CD4-positive, alpha-beta T cell treated with Interleukin-1 beta for 1 hour (primary cell): ENCODE measurements at places on chromosomes 6 and 20.
A peak's percentile ranks its signal among the peaks of the same experiment; 100 is the strongest.

GRCh38 chr6:18823782-18824386 lies 436.7 kb downstream of the RNF144B start:
- no peak for DNase-seq

- DNase-seq = no peak
These were observed 797.7 kb upstream of the MAN1A1 start for GRCh38 chr6:120147071-120147871.

DNA sequence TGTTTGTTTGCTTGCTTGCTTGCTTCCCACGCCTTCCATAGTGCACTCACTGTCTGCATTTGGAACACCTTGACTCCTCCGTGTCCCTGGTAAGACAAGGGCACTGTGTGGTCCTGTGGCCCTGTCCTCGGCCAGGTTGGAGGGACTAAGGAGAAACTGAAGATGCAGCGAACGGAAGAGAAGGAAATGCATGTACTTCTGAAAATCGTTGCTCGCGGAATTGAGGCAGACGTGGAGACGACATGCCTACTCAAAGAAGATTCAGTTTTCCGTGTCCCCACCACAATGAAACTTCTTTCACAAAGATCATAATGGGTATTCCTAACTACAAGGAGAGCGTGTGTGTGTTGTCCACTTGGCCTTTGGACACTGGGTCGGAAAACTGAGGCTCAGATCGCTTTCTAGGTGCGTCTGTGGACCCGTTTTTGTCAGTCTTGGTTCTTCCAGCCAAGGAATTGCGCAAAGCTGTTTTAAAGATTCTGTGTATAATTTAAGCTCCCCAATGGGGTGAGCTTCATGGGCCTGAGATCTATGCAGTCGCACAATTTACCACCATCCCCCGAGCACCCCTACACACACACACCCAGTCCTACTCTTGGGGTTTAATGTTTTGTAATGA lies 120.4 kb upstream of the ZNF184 start:
- no peak for DNase-seq

- no peak for DNase-seq
These were observed 33.2 kb downstream of the CLIC5 start for GRCh38 chr6:45982280-45983036.

- no peak for DNase-seq
These were observed 77.9 kb upstream of the TFAP2D start for GRCh38 chr6:50635429-50635828.

DNA sequence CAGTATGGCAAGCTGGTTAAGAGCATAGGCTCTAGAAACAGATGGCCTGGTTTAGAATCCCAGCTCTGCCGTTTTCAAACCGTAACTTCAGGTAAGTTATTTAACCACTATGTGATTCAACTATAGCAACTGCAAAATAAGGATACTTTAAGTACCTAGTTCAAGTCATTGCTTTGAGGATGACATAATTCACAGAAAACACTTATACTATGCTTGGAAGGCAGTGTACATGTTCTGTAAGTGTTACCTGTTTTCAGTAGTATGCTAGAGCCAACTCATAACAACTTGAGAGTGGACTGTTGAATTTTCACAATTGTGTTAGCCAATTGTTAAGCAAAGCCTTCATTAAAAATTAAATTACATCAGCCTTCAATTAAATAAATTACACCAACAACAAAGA lies 134.8 kb upstream of the BEND6 start:
- DNase-seq = no peak

DNA sequence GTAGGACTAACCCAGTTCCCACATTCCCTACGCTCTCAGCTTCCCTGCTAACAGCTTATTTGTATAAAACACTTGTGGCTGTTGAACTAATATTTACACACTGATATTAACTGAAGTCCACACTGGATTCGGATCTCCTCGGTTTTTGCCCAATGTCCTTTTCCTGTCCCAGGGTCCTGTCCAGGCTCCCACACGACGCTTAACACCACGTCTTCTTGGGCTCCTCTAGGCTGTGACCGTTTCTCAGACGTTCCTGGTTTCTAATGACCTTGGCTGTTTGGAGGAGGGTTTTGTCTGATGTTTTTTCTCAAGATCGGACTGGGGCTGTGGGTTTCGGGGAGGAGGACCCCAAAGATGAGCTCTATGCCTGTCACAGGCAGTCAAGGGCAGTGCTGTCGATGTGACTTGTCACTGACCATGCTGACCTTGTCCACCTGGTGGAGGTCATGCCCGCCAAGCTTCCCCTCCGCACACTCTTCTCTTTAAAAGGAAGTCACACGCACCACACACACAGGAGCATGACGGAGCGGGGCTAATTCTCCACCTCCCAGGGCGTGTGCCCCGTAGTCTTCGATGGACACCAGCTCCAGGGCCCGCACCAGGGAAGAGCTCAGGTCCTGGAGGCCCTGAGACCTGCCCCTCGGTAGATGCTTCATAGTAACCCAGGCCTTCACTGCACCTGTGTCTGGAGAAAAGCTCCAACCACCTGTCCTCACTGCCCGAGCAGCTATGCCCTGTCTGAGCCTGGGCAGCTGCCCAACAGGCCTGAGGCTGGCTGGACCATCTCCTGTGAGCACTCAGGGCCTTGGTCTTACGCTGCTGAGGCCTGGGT lies 72.0 kb downstream of the TTLL2 start:
- no peak for DNase-seq

- no peak for DNase-seq
These were observed 212.0 kb upstream of the PCSK2 start for GRCh38 chr20:17014756-17015366.

GRCh38 chr6:108690326-108691049 lies 129.8 kb downstream of the FOXO3 start:
- DNase-seq = no peak

DNA sequence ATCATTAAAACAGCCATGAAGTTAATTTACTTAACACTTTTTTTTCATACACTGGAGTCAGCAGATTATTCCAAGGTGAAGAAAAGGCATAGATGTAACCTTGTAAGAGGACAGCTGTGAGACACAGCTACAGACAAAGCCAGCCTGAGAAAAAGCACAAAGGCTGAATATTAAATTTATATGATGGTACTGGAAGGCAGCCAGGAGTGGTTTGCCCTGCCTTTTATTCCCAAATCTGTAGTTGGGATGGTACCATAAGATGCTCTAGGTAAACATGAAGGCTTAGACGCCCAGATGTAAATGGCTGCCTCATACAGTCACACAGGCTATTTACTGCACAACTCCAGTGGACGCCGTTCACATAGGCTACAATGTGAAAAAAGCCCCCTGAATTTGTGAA lies 42.1 kb upstream of the LOC128125822 start:
- no peak for DNase-seq

DNA sequence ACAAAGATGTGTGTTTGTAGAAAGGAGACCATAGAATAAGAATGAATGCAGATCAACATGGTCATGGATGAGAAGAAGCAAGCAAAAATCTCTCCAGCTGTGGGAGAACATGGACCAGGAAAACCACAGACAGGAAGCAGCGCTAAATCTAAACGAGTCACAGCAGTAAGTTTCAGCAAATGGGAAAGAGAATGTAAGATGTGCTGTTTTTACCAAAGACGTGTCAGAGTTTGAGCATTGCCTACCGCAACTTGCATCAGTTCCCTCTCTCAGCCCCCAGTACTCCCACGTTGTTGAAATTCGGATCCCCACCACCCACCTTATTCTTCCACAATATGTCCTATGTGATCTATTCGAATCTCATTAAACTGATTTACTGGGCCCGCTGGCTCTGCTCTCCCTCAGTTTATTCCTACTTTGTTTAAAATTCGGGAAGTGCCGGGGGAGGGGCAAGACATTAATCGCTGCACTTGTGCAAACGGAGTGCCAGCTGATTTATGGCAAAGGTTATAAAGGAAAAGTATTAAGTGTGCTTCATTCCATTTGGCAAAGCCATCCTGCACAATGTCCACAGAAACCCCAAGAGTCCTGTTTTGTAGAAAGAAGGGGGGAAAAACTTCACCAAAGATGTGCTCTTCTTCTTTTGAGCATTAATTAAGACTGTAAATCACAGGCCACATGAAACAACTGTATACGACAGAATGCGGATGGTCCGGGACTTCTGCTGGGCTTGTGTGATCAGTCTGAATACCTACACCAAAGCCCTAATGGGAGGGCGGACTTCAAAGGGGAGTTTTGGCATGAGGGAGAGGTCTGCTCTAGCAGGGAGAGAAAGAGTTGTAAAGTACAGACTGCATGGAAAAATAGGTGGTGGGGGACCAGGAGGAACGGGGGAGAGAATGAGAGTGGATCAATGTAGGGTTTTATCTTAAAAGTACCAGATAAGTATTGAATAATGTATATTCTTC lies 59.1 kb upstream of the PRDM1 start:
- no peak for DNase-seq

DNA sequence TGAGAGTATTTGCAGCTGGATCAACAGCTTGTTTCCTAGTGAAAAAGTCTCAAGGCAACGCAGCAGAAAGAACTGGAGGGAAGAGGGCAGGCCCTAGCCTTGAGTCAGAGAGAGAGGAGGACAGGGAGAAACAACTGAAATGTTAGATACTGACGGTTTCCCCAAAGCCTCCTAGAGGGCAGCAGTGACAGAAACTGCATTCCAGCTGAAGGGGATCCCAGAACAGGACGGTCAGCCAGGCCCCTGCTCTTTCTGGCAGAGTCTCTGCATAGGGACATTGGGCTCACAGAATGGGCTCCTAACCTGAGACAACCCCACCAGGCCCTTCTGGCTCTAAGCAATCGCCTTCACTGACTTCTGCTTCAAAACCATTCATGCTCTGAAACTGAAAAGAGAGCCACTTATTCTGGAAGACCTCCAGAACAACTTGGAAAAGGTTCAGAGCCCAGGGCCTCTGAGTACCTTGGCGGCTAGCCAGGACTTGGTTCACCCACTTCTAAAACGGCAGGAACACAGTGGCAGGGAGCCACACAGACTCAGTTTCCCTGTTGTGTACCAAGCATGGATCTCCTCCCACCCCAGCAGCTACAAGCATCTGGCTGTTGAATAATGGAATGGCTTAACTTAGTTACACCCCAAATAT lies 72.9 kb downstream of the PSMB1 start:
- DNase-seq = no peak

- DNase-seq = no peak
These were observed 919.0 kb downstream of the KIF16B start for GRCh38 chr20:15654208-15654649.

DNA sequence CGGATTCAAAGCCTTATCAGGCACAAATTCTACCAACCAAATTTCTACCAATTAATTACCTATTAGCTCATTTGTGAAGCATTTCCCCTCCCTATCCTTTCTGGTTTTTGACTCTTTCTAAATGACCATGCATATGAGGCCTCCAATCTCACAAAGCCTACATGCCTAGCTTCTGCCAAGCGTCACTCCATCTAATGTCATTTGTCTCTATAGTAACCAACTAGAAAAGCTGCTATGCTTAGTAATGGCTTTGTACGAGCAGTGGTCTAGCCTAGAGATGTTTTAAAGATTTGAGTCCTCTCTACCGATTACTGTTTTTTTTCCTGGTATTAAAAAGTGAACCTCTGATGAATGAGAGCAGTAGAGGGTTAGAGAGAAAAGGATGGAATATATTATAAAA lies 4.8 kb upstream of the ASF1A start:
- DNase-seq = peak; percentile 20

GRCh38 chr20:20411402-20411801 lies 43.5 kb downstream of the INSM1 start:
- DNase-seq = no peak

DNA sequence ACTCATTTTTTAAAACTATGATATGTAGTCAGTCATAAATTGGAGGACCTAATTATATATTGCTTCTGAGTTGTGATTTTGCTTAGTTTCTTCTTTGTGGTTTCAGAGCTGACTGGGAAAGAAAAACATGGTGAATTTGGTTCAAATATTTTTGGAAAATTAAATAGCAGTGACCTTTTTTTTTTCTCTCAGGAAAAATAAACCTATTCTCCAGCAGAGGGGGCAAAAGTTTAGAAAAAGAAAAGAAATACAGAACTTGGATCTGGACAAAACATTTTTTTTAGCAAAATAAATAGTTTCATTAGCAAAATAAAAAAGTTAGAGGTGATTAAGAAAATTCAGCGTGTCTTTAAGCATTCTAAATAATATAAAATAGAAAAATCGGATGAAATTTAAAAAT lies 10.2 kb downstream of the COL10A1 start:
- DNase-seq = no peak

GRCh38 chr6:167517254-167517916 lies 192.5 kb downstream of the TTLL2 start:
- no peak for DNase-seq

DNA sequence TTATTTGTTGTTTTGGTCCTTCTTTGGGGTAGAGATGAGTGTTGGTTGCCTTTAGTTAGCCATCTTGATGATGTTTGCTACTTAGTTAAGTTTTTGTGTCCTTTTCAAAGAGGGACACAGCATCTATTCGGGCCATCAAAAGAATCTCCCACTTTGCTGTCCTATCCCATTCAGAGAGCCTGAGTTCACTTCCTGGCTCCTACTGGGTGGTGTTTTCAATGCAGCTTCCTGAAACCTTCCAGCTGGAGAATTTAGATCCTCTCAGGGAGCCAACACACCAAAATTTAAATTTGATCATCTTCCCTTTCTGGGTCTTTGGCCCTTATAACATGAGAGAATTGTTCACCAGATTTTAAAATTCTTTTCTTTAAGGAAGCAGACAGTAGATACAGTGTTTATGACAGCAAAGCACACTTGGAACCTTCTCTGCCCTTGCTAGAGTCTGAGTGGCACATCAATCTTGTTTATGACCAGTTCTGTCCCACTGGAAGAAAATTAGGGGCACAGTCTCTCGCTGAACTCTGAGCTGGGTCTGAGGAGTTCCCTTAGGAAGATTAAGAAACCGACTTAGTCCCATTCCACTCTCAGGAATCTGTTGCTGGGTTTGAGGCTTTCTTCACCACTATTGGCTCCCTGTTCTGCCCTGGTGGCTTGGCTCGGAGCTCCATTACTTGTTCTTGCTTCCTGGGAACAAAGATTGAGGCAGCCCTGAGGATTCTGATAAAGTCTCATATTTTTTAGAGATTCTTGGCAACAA lies 115.5 kb downstream of the CCDC170 start:
- DNase-seq = no peak

GRCh38 chr6:113317891-113318574 lies 539.1 kb upstream of the MARCKS start:
- DNase-seq = no peak

- DNase-seq = no peak
These were observed 92.4 kb upstream of the CEP85L start for GRCh38 chr6:118743746-118744145.

DNA sequence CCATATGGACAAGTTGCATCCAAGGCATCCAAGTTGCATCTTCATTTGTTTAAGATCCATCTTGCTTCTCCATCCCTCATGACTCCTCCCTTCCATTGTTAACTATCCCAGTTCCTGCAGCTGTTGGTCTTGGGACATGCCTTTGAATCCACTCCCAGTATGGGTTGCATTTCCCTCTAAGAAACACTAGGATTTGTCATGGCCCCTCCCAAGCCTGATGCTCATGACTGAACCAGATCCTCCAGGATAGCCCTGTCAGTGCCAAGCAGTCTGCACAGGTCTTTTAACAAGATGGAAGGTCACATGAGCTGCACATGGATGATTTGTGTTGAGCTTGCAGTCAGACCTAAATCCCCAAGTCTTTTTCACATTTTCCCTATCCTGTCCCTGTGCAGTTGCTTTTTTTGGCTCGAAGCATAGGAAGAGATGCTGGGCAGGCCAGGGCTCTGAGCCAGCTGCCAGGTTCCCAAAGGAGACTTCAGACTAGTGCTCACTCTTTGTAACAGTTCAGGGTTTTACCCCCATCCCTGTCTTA lies 4.2 kb downstream of the PPP2R5D start:
- DNase-seq = no peak
